ENCODE measurements at places on chromosomes 12 and 14.

DNA sequence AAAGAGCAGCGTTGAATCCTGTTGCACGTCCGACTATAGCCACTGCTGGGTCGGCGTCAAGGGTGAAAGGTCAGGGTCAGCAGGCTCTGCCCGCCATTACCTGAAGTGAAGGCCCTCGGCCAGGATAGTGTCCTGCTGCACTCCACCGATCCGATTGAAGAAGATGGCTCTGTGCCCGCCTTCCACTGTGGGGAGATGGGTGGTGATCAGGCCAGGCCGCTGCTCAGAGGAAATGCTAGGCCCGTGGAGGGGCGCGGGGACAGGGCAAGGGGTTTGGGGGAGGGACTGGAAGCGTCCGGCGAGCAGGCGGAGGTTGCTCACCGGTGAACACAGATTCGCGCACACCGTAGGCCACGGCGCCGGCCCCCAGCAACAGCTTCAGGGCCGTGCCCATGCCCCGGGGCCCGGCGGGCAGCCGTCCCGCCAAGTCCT, 352 bp downstream of the PHB2 start:
- DNase-seq: no peak

- DNase-seq: peak; percentile 32
Observed at GRCh38 chr14:34872822-34873588, 2.2 kb downstream of the BAZ1A start.

DNA sequence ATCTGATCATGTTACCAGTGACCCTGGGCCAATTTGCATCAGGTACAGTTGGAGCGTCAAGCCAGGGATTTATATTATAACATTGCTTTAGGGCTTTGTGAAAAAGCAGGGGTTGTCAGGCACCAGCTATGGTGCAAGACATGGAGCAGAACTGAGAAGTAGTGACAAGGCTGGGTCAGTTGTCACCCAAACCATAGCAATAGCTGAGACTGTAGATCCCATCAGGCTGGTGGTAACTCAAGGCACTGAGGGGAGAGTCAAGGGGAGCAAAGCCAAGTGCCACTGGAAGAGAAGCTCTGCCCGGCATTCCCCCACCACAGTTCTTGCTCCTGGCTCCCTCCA, 16.9 kb downstream of the BCL2L14 start:
- no peak for DNase-seq

GRCh38 chr12:95184121-95184520, 33.1 kb downstream of the FGD6 start:
- no peak for DNase-seq

DNA sequence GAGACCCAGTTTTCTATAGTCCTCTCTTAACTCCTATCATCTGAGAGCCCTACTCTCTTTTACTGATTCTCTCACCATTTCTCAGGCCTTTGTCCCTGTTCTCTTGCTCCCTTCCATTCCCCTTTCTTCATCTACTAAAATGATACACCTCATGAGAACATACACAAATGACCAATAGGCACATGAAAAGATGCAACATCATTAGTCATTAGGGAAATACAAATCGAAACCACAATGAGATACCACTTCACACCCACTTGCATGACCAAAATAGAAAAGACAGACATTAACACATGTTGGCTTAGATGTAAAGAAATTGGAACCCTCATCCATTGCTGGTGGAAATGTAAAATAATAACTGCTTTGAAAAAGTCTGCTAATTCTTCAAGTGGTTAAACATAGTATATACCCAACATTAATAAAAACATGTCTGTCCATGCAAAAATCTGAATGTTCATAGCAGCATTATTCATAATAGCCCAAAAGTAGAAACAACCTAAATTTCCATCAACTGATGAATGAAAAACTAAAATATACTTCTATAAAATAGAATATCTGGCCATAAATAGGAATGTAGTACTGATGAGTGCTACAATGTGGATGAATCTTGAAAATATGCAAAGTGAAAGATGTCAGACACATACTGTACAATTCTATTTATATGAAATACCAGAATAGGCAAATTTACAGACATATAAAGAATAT, 66.0 kb downstream of the DENND5B start:
- DNase-seq: no peak

DNA sequence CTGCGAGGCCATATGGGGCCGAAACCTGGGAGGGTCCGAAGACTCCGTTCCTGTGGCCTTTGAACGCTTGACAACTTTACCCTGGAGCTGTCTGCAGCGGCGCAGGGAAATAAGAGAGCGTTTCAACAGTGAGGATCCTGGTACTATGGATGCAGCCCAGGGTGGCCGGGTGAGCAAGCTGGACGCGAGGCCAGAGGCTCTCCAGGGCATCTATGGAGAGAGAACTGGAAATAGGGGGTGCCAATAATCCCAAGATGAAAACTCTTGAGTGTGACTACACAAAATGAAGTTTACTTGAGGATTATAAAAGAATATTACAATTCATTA, 1.1 kb upstream of the ABCC9 start:
- no peak for DNase-seq

DNA sequence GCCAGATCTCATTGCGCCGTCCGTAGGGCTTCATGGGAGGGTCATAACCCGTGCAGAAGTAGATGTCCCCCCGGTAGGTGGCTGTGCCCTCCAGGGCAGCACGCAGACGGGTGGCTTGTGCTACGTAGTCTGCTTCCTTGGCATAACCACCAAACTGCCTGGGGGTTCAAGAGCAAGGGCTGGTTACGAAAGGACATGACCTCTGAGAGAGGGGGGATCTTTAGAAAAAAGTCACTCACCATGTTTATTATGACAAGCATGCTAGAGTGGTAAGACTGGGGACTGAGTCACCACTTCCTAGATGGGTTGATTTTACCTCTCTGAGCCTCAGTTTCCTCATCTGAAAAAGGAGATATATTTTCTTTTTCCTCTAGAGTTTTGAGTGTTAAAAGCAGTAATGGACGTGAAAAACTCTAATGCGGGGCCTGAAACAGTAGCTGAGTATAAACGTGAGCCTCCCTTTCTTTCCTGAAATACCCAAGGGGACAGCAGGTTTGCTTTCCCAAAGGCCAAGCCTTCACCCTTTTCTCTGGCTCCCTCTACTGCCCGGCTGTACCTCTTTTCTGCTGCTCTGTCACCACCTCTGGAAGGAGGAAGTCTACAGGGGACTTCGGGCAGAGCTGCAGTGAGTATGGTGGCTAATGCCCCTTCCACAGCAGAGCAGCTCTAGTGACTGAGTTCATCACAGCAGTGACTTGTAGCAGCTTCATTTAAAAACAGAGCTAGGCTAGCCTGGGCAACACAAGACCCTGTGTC, 23.5 kb upstream of the GPRC5D start:
- no peak for DNase-seq

GRCh38 chr14:54502602-54503001, 7.1 kb upstream of the CGRRF1 start:
- no peak for DNase-seq

- DNase-seq: no peak
Observed at GRCh38 chr12:105026411-105026810, 40.3 kb downstream of the NOPCHAP1 start.

GRCh38 chr12:64749461-64750200, 9.6 kb downstream of the GNS start:
- no peak for DNase-seq

DNA sequence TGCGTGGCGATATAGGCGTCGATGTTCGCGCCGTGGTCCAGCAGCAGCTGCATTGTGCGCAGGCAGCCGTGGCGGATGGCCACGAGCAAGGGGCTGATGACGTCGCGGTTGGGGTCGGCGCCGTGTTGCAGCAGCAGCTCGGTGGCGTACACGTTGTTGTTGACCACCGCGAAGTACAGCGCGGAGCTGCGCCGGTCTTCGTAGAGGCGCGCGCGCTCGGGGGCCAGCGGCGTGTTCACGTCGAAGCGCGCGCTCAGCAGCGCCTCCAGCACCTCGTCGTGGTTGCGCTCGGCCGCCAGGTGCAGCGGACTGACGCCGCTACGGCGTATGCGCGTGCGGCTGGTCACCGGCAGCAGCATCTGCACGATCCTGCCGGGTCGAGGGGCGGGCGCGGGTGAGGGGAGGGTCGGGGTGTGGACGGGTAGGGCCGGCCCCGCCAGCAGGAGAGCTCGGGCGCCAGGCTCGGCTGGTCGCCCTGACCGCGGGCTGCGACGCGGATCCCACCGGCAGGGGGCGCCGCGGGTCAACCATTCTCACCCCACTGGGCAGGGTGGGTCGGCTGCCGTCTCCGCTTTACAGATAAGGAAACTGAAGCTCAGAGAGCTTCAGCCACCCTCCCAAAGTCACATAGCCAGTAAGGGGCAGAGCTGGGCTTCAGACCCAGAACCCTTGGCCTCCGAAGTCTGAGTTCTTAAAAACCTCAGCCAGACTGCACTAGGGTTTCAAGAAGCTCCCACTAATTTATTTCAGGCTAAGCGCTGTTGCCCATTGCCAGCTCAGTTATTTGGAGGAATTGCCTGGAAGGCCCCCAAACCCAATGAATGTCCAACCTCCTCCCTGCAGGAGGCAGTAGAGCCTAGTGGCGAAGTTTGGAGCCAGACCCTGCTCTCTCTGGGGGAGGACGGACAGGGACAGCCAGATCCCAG, 12.4 kb downstream of the FAM181A start:
- DNase-seq: peak; percentile 57

GRCh38 chr14:50602035-50602434, 42.1 kb downstream of the ATL1 start:
- no peak for DNase-seq

GRCh38 chr12:19674437-19674836, 235.1 kb downstream of the AEBP2 start:
- DNase-seq: no peak

DNA sequence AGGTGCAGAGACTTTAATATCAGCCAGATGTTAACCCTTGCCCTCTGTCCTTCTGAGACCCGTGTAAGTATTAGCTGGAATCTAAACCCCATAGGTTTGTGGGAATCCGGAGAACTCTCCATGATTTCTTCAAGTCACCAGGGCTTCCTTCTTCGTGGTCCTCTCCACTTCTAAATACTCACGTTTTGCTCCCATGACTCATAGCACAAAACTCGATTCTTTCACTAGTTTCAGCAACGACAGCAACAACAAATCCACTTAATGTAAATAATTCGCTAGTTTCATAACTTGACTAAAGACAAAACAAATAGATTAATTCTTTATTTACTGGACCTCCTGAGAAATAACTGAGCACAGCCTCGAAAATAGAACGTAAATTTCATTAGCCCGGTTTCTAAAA, 4.4 kb upstream of the CLEC2A start:
- no peak for DNase-seq

DNA sequence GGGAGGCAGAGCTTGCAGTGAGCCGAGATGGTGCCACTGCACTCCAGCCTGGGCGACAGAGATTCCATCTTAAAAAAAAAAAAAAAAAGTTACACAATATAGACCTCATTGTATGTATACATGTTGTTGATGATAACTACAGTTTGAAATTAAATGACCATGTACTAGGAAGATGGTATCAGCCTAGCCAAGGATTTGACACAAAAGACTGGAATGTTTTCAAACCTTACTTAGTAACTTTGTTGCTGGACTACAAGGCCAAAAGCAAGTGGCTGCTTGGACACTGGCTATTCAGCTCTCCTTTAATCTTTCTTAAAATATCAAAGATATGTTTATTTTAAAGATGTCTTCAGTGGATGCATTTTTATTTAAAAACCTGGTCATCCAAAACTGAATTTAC, 18.9 kb upstream of the NUDT4 start:
- no peak for DNase-seq

- no peak for DNase-seq
Observed at GRCh38 chr14:55805250-55805649, 225.2 kb downstream of the KTN1 start.

- no peak for DNase-seq
Observed at GRCh38 chr12:119593578-119594398, at the start of gene TMEM233. TSS of gene TMEM233 (plus strand) at chr12:119593774. CDS start at chr12:119593849, 75 bp downstream.

DNA sequence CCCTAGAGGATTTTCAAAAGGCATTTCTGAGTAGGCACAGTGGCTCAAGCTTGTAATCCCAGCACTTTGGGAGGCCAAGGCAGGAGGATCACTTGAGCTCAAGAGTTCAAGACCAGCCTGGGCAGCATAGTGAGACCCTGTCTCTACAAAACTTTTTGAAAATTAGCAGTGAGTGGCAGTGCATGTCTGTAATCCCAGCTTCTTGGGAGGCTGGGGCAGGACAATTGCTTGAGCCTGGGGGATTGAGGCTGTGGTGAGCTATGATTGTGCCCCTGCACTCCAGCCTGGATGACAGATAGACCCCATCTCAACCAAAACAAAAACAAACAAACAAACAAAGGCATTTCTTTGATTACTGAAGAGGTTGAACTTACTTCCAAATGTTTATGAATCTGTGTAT, 201.4 kb downstream of the KIF26A start:
- DNase-seq: no peak

GRCh38 chr14:106268013-106268727, 741.8 kb downstream of the TMEM121 start:
- DNase-seq: no peak

- no peak for DNase-seq
Observed at GRCh38 chr14:34181338-34181737, 230.5 kb upstream of the EGLN3 start.

- no peak for DNase-seq
Observed at GRCh38 chr14:24941719-24942118, 108.2 kb downstream of the STXBP6 start.

- no peak for DNase-seq
Observed at GRCh38 chr14:25759920-25760655, 710.1 kb upstream of the STXBP6 start.

GRCh38 chr12:19675361-19675760, 236.1 kb downstream of the AEBP2 start:
- no peak for DNase-seq

- DNase-seq: no peak
Observed at GRCh38 chr14:95091581-95091980, 65.7 kb downstream of the DICER1 start.

DNA sequence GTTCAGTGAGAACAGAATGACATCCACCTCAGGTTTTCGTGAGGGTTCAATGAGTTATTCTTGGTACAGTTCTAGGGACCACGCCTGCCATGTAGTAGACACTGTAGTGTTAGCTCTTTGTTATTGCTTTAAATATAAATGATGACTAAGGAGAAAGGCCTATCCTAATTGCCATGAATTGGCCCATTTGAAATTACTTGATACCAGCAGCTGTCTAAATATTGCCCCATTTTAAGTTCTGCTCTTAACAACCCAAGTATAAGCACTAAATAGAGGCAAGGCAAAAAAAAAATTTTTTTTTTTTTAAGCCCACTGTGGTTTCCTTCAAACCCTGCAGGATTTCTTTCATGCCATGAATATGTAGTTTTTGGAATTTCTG, 84.5 kb downstream of the BORCS5 start:
- DNase-seq: no peak

- no peak for DNase-seq
Observed at GRCh38 chr12:77767756-77768343, 62.8 kb upstream of the NAV3 start.

GRCh38 chr12:109481863-109482262, 4.4 kb downstream of the UBE3B start:
- no peak for DNase-seq

DNA sequence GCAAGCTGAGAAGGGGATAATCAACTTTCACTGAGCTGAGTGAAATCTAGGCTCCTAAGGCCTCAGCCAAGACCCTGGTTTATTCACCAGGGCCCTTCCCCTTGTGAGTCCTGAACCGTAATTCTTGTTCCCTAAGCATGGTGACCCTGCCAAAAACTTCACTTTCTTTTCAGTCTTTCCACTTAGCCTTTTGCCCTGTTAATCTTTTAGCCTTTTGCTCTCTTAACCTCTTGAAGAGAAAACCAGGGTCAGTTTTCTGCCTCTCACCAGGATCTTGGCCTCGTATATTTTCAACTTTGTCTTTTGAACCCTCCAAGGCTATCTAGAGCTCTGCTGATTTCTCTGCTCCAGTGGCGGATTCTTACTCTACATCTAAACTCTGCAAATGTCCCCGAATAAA, 191.0 kb downstream of the PELI2 start:
- DNase-seq: no peak

Measured in bone marrow (tissue), 2 donors.